ENCODE measurements at places on chromosomes 5 and 9. TPM values are rescaled to one million over a fixed set of nuclear protein-coding genes. Genes with fewer than 3 reads are reported as not detected.
A peak's percentile ranks its signal among the peaks of the same experiment; 100 is the strongest.

Gene FOXD4L3
- 0.22 TPM for total RNA-seq

DNA sequence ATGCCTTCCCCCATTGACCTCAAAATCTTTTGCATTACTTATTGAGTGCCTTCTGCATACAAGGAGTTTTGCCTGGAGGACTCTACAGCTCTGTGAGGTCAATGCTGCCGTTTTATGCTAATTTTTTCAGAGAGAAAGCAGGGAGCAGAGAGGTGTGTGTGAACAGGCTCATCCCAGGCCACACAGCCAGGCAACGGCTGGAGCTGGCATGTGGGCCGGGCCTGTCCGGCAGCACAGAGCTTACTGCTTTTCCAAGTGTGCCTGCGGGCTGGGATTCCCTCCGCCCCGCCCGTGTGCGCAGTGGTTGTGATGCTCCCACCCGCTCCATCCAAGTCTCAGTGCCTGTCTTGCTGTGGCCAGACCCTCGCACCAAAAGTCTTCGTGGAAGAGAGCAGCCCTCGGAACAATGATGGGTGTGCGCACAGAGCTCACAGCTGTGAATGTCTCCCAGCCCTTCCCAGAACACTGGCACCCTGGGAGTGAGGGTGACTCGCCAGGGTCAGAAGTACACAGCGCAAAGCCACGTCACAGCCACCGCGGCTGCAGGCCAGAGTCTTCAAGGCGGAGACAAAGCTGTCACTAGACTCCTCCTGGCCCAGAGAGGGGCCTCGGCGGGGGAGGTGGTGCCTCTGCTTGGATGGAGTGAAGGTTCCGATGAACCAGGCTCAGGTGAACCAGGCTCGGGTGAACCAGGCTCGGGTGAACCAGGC lies 82.8 kb downstream of the COL5A1 start:
- DNase-seq, result no peak

GRCh38 chr5:173572431-173573125 lies 43.9 kb downstream of the BOD1 start:
- DNase-seq, result no peak

DNA sequence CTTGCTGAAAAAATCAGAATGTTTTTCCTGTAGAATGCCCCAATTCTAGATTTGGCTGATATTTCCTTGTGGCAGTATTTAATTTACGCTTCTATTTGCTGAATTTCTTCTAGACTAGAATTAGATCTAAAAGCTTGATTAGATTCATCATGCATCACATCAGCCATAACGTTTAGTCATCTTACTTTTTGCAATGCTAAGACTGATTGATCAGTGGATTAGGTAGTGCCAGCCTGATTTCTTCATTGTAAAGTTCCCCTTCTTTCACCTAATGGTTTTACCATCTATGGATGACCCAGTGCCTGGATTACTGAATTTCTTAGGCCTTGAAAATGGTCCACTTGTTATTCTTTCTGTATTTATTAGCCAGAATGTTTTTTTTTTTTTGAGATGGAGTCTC lies 83.9 kb downstream of the PBX3 start:
- no peak for DNase-seq

- DNase-seq, result no peak
Measured at GRCh38 chr5:13218518-13218917, 726.0 kb downstream of the DNAH5 start.

DNA sequence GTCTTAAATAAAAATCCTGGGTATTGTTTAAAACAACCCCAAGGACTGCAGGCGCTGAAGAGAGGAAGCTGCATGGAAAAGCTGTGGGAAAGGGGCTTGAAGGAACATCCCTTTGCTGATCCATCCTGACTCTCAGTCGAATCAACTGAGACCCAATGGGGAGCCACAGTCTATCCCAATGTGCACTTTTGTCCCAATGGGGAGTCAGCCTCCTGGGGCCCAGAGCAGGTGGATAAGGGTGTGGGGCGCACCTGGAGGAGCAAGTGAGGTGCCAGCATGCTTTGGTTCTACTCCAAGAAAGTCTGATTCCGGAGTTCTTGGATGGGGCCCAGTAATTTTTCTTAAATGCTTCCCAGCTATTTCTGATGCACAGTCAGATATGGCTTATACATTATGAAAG lies 118.1 kb downstream of the COL23A1 start:
- no peak for DNase-seq

Gene IRX1
- not detected for total RNA-seq

Gene ADGRD2
- total RNA-seq, result not detected

Gene LAMC3
- 0.25 TPM for total RNA-seq

Gene DDX4
- not detected for total RNA-seq

DNA sequence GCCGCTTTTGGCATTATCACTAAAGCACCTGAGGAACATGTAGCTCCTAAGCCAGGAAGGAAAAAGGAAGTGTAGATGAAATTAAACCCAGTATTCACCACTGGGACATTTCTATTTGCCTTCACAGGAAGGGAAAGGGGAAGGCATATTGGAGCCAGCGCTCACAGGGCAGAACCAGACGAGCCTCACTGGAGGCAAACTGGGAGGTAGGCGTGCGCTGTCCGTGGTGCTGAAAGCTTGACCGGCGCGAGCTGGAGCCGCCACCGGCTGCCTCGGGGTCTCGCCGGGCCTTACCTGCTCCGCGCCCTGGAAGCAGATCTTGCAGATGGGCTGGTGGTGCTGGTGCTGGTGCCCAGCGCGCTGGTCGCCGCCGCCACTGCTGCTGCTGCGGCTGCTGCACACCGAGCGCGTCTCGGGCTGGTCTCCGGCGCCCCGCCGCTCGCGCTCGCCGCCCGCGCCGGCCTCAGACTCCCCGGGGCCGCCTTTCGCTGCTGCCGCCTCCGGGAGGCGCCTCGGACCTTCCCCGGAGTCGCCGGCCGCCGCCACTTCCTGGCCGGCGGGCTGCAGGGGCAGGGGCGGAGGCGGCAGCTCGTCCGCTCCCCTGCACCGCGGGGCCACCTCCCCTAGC lies 732 bp downstream of the MARCHF11 start:
- peak; percentile 2 for DNase-seq

GRCh38 chr5:66933066-66933465 lies 263.5 kb downstream of the CD180 start:
- DNase-seq, result no peak

- peak; percentile 31 for DNase-seq
Measured at GRCh38 chr9:100030548-100030947, 68.3 kb downstream of the ERP44 start.

DNA sequence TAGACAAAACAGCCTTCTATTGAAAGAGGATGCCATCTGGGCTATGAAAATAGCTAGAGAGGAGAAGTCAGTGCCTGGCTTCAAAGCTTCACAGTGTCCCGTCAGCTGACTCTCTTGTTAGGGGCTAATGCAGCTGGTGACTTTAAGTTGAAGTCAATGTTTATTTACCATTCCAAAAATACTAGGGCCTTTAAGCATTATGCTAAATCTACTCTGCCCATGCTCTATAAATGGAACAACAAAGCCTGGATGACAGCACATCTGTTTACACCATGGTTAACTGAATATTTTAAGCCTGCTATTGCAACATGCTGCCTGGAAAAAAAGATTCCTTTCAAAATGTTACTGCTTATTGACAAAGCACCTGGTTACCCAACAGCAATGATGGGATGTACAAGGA lies 309.1 kb downstream of the NTRK2 start:
- no peak for DNase-seq

DNA sequence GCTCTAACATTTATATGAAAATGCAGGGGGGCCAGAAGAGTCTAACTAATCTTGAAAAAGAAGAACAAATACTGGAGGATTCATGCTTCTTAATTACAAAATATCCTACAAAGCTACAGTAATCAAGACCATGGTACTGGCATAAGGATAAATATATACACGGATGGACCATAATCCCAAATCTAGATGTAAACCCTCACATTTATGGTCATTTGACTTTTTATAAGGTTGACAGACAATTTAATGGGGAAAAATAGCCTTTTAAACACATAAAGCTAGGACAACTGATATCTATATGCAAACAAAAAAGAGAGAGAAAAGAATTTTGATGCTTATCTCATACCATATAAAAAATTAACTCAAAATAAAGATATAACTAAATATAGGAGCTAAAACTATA lies 55.9 kb downstream of the YIPF5 start:
- DNase-seq, result no peak

GRCh38 chr9:84229191-84229590 lies 111.4 kb downstream of the SLC28A3 start:
- no peak for DNase-seq

GRCh38 chr5:65699338-65699737 lies 22.6 kb downstream of the SGTB start:
- no peak for DNase-seq

DNA sequence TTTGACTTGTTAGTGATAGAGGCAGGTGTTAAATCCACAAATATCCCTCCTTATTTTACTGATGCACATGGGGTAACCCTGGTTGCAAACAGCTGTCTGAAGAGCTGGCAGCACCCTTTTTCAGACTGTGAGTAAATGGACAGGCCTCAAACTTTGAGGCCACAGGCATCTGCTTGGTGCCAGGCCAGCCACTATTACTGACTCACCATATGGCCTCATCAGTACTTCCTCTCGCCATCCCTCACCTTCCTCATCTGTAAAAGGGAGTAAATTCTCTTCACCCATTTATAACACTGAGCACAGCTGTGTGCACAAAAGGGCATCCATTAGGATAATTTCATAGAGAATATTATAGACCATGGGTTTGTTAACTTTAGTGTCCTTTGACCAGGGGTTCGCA lies 11.9 kb upstream of the TNIP1 start:
- no peak for DNase-seq

Gene HAVCR2
- total RNA-seq, result 2.6 TPM

- DNase-seq, result peak; percentile 61
Measured at GRCh38 chr9:1939926-1940368, 75.2 kb upstream of the SMARCA2 start.

GRCh38 chr5:138952962-138953361 lies 77.8 kb upstream of the LRRTM2 start:
- no peak for DNase-seq

- DNase-seq, result no peak
Measured at GRCh38 chr9:134502809-134503211, 138.8 kb upstream of the COL5A1 start.

Measured in B cell (primary cell).